Activated CD4-positive, CD25-positive, alpha-beta regulatory T cell treated with anti-CD3 and anti-CD28 coated beads, Interleukin-2, amount 50 U/mL, for 16 hours (primary cell): ENCODE measurements at places on chromosomes 5 and 9.

- no peak for DNase-seq
Observed at GRCh38 chr9:129282272-129282671, 104.2 kb upstream of the IER5L start.

- no peak for DNase-seq
Observed at GRCh38 chr9:1995084-1995483, 20.1 kb upstream of the SMARCA2 start.

DNA sequence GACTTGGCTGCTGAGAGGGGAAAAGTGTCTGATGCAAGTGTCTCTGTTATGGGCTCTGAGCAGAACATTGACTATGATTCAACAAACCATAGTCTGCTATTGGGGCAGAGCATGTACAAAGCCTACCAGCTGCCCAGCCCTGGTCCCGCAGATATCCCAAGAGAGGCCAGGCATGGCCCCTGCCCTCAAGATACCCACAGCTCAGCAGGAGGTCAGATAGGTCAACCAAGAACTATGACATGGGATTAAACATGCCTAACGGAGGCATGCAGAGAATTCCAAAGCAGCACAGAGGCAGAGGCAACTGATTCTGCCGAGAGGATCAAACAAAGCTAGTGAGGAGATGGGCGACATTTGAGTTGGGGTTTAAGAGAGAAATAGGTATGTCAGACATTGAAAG lies 39.9 kb upstream of the CPLX2 start:
- DNase-seq: no peak

GRCh38 chr5:1779021-1779680 lies 20.5 kb downstream of the MRPL36 start:
- DNase-seq: no peak

- no peak for DNase-seq
Observed at GRCh38 chr9:109176386-109176785, 9.3 kb upstream of the FRRS1L start.

GRCh38 chr9:25129537-25129936 lies 548.7 kb downstream of the TUSC1 start:
- no peak for DNase-seq

DNA sequence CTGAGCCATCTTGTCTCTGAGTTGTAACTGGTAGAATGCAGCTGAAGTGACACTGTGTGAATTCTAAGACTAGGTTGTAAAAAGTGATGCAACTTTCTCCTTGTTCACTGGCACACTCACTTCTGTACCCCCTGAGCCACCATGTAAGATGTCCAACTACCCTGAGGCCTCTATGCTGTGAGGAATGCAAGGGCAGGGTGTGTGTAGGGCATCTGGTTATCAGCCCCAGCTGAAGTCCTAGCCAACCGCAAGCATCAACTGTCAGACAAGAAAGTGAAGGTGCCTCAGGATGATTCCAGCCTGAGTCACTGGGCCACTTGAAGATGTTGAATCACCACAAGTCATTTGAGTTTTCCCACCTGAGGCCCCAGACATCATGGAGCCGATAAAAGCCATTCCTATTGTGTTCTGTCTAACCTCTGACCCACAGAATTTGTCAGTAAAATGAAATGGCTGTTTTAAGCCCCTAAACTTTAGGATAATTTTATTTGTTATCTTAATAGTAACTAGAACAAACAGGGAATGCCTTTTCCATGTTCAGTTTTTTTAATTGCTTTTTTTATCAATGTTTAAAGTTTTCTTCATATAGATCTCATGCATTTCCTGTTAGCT lies 18.7 kb upstream of the RHOBTB3 start:
- DNase-seq: no peak

DNA sequence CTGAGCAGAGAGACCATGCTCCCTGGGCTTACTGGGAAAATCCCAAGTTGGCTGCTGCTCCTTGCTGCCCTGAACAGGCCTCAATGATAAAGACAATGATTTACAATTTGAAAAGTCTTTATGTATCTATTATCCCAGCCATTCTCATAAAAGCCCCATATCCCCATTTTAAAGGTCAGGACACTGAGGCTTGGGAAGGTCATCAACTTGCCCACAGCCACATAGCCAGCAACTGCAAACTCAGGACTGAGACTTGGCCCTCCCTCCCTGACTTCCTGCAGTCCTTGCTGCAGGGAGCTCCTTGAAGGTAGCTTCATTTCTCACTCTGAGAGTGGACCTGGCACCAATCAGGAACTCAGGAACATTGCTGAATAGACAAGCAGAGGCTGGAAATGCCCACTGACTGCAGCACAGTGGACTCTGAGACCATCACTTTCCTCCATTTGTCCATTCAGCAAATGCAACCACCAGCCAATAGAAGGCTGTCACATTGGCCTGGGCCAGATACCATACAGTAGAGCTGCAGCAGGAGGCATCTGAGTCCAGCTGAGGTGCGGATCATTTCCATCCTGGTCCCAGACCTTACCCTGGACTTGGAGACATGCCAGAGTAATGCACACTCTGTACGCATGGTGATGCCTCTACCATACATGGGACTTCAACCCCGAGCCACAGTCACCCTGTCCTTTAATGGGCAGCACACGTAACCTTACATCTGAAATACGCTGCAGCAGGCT lies 18.3 kb downstream of the TNIP1 start:
- no peak for DNase-seq

DNA sequence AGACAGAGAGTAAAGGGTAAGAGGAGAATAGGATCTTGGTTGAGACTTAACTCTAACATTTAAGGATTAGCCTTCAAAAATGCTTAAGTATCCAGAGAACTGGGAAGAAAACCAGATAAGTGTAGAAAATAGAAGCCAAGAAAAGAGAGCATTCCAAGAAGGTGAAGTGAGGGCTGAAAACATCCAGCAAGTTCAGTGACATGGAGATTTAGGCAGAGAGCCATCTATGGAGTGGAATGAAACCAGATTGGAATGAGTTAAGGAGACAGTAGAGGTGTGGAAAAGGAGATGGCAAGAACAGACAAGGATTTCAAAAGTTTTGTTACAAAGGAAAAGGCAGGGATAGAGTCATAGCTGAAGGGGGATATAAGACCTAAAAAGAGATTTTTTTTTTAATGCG lies 188.1 kb downstream of the TRPM3 start:
- DNase-seq: no peak

DNA sequence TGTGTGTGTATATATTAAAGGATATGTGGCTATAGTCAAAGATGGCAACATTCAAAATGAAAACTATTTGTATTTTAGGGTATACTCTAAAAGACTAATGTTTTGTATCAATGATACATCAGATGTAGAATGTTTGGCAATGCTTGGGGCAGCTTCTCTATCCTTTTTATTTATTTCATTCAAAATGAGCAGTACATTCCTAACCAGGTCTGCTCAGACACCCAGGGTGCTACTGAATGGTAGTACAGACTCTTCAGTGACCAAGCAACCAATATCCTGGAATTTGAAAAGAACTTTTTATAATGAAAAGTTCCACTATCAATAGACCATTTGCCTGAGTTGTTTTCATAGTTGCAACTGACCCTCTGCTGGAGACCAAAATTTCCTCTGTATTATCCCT lies 23.9 kb downstream of the MEGF9 start:
- no peak for DNase-seq

DNA sequence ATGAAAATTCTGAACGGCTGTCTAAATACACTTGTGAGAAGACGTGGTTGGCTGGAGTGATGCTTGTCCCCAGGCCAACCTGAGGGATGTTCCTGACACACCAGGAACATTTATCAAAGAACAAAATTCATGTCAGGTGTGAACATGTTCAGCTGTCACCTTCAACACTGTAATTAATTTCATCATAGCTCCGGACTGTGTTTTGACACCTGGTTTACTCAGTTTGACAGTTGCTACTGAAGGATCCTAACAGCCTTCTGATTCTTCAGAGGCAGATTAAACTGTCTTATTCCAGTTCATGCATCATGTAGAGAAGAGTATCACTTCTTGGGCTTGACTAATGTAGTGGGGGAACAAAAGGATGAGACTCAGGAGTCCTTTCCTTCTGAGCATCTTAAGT lies 134.1 kb downstream of the NPR3 start:
- no peak for DNase-seq

DNA sequence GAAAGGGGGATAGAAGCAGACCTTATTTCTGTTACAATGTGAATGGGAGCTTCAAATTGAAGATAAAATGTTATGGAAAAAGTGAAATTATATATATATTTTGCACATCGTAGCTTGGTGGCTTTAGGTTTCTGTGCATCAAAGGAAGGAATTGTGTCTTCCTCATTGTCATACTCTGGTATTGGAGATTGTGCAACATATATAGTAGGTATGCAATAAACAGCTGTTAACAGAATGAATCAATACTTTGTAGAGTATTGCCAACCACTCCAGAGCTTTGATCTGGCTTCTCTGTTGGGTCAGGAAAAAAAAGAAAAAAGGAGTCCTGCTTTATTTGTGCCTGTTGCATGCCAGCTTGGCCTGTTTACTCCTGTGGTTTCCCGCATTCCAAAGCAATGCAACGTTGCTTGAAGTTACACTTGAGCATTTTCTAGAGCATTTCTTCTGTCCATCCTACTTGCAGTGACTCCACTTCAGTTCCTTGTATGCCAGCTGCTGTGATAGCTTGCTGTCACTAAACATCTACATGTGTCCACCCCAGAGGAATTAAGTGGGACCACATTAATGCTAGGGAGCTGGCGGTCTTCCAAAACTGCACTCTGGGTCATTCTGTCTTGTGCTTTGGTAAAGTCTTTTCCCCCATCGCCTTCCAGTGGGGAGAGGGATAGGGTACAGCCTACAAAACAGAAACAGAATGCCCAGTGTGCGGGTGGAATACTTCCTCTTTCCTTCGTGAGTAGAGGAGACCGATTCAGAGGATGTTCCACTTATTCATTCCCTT lies 62.0 kb upstream of the MEF2C start:
- no peak for DNase-seq

GRCh38 chr9:4148751-4149150 lies 151.1 kb downstream of the GLIS3 start:
- no peak for DNase-seq

- no peak for DNase-seq
Observed at GRCh38 chr9:134913713-134914500, 3.8 kb downstream of the FCN1 start.

DNA sequence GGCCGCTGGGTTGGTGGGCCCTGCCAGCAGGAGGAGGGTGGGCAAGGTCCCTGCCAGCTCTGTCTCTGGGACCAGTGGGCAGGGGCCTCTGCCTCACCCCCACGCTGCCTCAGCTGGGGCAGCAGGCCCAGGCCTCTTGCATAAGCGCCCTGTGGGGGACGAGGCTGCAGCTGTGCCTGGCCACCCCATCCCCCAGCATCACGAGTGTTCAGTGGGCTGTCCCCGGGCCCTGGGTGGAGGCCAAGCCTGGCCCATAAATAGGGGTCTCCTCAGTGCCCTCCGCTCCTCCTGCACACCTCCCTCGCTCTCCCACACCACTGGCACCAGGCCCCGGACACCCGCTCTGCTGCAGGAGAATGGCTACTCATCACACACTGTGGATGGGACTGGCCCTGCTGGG lies at the start of gene PTGDS:
Gene PTGDS, plus strand, starts transcription at position 282 of the 400 bp plus-strand sequence. Its CDS starts 75 bp downstream, at position 357.
- DNase-seq: no peak

DNA sequence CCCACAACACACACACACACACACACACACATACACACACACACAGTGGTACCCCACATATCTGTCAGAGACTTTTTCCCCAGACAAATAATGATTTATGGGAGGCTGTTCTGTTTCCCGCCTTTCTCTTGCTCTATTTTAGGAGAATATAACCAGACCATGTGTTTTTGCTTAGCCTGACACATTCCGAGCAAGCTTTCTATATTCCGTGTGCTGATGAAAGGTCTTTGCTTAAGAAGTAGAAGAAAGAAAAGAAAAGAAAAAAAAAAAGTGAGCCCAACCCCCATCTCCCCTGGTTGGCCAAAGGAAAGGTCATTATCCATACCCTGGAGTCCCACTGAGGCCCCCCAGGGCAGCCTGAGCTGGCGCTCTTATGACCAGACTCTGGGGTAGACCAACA lies 338.6 kb downstream of the SLIT3 start:
- no peak for DNase-seq

DNA sequence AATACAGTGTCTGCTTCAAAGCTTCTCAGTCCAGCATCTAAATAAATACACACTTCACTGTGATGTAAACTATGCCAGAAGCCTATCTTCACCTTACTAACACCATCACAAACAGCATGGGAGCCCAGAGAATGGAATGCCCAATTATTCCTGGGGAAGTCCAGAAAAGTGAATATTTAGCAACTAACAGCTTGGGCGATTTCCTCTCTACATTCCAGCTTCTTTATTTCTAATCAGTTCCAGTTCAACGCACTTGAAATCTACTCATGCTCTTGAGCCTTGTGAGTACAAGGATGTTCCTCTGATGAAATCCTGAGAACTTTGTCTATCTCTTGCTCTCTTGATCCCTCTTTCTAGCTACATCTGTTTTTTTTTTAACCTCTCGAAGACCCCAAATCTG lies 100.4 kb upstream of the C9orf72 start:
- no peak for DNase-seq

GRCh38 chr9:107351382-107352045 lies 68.4 kb downstream of the RAD23B start:
- DNase-seq: no peak

DNA sequence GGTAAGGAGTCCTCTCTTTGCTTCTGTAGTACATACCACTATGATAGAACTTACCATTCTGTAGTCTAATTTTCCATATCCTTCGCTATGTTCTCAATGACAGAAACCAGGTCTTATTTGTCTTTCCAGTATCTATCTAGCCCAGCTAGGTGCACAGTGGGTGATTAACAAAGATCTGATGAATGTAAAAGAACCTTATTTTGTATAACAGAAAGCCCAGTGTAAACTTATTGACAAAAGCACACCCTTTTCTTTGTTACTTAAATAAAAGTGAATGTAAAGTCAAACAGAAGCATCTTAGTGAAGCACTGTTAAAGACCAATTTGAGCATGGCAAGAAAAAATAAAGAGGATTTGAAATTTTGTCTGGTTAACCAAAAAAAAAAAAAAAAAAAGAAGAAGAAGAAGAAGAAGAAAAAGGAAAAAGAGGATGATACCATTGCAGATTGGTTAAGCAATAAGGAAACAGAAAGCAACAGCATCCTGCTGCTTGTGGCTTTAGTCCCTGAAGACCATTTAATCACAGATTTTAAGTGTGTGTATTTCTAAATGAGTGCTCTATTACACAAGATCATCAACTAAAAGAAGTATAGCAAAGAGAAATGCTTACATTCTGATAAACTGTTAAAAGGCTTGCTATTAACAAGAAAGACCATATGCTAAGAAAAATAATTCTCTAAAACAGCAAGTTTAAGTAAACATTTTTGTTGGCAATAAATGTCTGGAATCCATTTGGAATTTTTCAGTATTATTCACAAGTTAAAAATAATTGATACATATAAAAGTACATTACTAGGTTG lies 21.2 kb downstream of the MEGF9 start:
- DNase-seq: no peak

- DNase-seq: no peak
Observed at GRCh38 chr5:159214486-159215271, 5.3 kb upstream of the RNF145 start.
